Hematopoietic multipotent progenitor cell treated with erythropoietin and hydrocortisone succinate and interleukin-3 and kit ligand, for 8 days (in vitro differentiated cells): ENCODE measurements at places on chromosomes 16 and 17.

DNA sequence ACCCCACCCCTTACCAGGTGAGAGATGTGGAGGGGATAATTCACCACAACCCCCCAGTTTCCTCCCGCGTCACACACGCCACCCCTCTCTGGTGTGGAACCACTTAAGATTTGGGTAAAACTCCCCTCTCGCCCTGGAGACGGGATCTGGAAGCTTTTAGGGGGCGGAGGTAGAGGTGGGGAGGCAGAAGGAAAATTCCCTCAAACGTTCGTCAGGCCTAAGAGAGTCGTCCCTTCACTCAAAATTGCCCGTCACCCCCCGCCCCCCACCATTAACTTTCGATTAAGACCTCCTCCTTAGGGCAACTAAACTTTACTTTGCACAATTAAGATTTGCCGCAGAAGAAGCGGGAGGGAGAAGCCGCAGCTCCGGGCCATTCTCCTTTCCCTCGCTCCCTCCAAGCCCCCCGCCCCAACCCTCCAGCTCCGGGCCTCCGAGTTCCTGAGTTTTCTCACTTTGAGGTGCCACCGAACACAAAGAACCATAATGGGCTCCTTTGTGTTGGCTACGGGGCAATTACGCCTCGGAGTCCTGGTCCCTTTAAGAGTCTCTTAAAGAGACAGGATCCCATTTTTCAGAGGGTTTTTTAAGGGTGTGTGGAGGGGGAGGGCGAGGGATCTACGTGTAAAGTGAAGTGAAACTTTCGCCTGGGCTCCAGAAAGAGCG lies 985 bp upstream of the FZD2 start:
- DNase-seq = peak; percentile 15

DNA sequence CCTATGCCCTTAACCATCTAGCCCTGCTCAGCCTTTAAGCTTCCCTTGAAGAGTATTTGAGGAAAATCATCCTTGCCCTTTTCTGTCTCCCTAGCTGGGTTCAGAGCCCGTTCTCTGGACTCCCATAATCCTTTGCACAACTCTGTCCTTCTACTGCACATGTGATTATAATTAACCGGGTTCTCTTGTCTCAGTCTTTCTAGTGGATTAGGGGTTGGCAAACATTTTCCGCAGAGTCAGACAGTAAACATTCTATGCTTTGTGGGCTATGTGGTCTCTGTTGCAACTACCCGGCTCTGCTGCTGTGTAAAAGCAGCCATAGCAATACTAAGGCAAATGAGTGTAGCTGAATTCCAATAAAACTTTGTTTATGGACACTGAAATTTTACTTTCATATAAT lies 80.0 kb downstream of the CDRT15 start:
- no peak for DNase-seq

DNA sequence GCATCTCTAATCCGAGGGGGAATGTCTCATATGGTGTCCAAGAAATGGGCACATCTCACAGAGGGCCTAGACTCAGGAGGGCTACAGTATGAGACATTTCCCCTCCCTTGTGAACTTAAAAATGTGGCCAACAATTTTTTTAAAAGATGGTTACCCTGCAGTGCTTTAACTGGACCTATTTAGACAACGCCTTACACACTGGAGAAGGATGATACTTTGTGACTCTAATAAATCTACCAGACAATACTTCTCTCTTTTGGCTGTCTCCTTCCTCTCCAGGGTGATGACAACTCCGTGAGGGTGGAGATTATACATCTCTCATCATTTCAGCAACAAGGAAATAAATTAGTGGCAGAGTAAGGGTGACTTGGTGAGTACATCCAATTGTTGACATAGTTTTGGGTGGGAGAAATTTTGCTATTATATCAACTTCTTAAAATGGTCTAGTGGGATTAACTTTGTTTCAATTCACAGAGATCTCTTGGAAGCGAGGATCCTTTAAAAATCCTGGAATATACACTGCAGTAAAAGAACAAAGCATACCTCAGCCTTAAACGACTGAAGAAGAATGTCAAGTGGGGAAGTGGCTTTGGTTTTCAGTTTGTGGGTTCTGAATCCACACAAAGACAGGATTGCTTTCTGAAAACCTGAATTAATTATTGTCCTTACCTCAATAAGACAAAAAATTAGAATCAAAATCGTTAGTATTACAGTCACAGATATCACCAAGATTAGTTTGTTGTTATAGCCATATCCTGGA lies 89.8 kb downstream of the KPNA2 start:
- no peak for DNase-seq

DNA sequence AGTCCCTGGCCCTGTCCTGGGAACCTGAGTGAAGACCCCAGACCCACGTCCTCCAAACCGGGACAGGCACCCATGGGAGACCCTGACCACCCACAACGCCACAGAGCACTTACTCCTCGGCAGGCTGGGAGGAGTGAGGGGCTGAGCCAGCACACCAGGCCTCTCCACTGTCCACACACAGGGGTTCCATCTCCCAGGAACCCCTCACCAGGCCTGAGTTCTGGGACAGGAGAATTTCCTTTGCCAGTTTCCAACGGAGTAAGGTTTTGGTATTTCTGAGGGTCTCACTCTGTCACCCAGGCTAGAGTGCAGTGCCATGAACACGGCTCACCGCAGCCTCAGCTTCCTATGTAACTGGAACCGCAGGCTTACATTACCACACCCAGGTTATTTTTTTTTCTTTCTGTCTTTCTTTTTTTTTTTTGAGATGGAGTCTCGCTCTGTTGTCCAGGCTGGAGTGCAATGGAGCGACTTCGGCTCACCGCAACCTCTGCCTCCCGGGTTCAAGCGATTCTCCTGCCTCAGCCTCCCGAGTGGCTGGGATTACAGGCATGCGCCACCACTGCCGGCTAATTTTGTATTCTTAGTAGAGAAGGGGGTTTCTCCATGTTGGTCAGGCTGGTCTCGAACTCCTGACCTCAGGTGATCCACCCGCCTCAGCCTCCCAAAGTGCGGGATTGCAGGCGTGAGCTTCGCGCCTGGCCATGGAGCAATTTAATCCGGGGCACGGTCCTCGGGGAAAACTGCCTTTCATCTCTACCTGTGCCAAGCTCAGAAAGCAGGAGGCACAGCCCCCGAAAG lies 1.6 kb downstream of the PGAP6 start:
- no peak for DNase-seq

DNA sequence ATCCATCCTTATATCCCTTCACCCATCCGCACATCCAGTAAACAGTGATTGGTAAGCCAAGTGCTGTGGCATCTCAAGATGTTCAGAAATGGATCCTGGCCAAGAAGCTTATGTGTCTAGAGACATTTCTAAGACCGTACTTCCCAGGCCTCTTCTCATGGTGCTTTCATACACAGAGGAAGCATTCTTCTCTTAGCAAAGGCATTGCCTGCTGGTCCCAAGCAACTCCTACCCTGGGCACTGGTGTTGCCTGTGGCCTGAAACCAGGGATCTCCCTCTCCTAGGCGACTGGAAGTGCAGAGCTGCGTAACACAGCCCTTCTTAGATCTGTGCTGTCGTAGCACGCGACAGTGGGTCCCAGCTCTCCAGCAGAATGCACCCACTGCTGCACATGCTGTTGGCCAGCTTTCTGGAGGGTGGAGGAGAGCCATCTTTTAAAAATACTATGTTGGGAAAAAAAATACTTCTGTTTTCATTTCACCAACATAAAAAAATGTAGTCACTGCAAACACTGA lies 182.9 kb downstream of the CCDC182 start:
- no peak for DNase-seq

DNA sequence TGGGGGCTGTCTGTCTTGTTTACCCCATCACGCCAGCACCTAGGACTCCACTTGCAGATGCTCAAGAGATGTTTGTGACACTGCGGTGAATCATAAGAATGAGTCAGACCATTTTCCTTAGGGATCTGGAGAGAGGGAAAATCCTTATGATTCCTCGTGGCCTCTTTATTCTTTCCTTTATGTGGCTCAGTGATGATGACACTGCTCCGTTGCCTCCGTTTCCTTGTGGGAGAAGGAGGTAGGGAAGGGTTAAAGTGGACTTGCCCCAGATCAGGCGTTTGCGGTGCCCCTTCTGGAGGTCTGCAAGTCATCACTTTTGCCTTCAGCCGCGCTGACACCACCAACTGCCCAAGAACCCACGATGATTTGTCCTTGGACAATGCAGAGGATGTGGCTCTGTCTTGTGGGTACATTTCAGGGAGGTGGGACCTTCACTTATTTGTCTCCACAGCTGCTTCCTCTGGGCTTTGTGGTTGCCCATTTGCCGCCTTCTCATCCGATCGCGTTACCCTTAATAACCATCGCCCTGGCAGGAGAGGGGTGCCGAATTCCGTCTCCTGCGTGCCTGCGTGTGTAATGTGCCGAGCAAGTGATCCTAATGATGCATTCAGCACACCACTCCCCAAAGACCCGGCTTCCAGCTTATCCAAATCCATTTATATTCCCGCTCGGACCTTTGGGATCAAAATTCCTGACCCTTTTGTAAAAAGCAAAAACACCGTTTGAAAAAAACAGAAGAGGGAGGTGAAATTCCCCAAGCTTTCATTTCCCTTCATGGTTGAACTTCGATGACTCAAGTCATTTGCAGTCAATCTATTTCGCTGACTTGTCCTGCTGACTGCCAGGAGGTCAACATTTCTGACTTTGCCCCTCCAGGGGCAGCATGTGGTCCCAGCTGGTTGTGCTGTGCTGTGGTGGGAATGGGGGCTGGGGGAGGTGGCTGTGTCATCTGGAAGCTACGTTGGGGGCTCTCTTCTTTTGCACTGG lies 87.2 kb upstream of the IRX3 start:
- peak; percentile 18 for DNase-seq

DNA sequence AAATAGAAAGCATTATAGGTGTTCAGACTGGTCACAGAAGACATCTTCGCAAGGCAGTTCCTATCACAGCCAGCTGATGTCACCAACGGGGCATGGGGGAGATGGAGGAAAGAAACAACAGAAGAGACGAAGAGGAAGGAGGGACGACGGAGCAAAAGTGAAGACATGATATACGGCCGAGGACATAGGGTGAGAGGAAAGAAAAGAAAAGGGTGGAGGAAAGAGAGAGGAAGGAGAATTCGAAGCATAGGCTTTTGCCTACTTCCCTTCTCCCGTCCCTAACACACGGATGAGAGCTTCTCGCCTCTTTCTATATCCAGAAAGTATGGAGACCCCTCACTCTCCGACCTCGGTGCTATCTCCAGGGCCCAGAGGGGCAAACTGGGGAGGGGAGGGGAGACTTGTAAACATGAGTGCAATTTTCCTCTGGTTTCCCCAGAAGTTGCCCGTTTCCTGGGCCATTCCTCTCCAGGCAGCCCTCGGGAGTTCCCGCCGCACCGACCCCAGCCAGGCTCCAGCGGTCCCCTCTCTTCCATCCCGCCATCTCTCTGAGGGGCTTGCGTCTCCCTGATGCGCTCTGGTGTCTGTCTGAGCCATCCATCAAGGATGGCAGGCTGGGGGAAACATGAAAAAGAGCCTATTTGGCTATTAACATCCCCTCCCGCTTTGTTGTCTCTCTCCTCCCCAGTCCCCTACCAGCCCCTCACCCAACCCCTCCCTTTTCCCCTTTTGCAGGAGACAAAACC lies 26.0 kb downstream of the COPZ2 start:
- peak; percentile 74 for DNase-seq

GRCh38 chr17:1650731-1651558 lies 1.3 kb upstream of the RILP start:
- DNase-seq = no peak

DNA sequence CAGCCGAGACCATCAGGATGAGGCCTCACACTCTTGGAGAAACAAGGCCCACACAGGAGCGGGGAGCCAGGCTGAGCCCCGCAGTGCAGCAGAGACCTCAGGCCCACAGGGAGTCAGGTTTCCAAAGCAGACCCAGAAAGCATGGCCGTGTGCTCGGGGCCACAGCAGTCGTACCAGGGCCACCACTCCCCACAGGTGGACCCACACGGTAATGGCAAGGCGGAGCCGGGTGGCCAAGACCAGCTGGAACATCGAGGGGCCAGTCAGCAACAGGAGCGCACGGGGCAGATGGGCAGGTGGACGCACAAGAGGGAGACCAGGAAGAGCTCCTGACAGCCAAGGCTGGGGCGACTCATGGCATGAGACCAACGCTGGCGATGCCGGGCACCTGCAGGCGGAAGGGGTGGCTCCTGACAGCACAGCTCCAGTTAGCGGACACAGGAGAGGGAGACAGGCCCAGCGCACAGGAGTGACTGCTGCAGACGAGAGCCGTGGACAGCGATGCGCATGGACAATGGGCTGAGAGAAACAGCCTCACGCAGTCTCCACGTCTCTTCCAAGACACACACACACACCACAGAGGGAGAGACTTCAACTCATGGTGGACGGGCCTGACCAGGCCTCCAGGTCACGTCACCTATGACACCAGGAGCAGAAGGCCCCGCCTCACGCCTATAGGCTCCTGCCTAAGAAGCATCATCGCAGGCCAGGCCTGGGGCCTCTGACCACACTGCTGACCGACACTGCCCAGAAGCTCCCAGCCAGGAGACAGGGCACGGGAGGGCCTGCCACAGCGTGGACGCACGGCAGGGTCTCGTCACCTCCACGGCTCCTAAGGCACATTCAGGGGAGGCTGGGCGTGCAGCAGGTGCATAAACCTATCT lies 58.6 kb downstream of the ZNF778 start:
- DNase-seq = no peak

DNA sequence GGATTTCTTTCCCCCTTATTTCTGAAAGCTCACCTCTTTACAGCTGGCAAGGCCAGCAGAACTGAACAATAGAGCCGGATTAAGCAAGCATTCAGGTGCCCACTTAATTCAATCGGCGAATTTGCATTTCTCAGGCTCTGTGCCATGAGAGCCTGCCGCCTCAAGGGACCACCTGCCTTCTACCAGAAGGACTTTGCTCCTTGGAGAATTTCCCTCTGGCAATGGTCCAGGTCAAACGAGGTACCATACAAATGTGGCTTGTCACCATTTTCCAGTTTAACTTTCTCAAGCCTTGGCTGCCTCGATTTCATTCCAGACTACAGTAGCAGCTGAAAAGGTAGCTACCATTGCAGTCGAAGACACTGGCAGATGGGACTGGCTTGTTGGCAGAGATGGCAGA lies 534.0 kb downstream of the MAF start:
- DNase-seq = no peak

DNA sequence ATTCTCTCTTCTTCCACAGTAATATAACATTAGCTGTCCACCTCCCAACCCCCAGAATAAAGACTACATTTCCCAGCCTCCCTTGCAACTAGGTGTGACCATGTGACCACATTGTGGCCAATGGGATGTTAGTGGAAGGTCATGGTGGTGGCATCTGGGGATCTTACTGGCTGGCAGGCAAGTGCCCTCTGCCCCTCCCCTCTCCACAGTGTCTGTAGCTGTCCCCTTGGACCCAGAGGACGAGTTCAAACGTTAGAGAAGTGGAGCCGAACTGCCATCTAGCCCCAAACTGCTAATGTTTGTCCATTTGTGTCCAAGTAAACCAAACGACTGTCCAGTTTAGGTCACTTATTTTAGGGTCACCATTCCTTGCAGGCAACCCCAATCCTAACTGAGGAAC lies 26.6 kb upstream of the KCNG4 start:
- DNase-seq = peak; percentile 71

DNA sequence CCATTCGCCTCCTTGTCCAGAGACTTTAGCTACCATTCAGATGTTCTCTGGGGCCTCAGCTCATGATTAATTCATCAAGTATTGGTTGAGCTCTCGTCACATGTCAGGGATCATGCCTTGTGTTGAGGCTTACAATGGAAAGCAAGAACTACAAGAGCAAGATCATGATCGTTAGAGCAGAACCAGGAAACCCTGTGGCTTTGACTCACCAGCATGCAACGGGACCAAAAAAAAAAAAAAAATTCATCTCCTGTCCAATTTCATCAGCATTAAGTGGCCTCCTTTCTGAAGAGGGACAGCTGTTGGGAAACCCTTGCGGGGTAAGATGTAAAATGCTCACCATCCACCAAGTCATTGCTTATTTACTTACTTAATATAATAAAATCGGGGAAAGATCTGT lies 12.1 kb upstream of the USP10 start:
- DNase-seq = no peak
